Activated CD4-positive, alpha-beta T cell treated with anti-CD3 and anti-CD28 coated beads, Interleukin-2, amount 50 U/mL, for 16 hours (primary cell): ENCODE measurements at places on chromosomes 3 and 15.

DNA sequence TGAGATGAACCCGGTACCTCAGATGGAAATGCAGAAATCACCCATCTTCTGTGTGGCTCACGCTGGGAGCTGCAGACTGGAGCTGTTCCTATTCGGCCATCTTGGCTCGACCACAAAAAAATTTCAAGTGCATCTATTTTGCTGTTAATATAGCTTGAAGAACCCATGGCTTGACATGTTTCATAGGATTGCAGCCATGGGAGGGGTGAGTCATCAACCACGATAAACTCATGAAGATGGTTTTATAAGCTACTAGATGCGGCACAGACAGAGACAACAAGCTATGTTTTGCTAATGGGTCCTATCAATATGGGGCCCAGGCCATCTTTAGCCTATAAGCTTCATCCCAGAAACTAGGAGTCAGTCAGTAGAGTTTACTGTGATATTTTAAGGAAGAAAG lies 100.4 kb upstream of the PHLDB2 start:
- no peak for DNase-seq

GRCh38 chr3:11850003-11850402 lies 3.3 kb upstream of the TAMM41 start:
- DNase-seq: no peak

- no peak for DNase-seq
Observed at GRCh38 chr3:184620475-184621119, 59.0 kb downstream of the EPHB3 start.

- DNase-seq: no peak
Observed at GRCh38 chr3:115089481-115089880, 57.6 kb downstream of the ZBTB20 start.

DNA sequence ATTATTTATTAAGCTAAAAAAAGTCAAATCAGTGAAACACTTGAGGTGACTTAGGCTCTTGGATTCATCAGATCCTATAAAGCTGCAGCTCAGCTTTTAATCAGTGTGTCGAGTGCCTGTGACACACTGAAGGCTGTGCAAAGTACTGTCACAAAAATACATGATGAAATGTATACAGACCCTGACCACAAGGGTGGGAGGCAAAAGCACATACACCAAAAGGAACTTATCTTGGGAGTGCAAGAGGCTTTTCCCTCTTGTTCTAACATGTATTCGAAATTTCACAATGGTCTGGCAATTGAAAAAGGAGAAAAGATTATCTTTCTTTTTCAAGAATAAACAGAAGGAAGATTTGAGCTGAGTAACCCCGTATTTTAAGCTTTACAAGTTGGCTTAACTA lies 35.9 kb downstream of the VGLL4 start:
- DNase-seq: no peak

DNA sequence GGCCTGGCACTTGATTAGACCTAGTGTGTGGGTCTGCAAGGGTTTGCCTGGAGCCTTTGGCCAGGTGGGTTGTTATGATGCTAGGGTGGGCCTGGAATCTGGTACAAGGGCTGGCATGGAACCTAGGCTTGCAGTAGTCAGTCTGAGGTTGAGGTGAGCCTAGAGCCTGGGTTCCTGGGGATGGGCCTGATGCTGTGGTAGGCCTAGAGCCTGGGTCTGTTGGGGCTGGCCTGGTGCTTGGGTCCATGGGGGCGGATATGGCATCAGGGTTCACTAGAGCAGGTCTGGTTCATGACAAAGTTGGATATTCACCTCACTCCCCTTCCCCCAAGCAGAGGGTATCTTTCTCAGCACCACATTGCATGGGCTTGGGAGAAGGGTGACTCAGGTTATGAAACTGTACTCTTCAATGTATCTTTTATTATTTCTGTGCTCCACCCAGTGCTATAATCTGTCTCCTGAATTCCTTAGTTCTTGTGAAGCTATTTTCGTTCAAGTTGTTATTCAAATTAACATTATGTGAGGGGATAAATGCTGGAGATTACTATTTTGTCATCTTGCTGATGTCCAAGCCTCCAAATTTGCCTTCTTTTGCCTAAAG lies 274.4 kb downstream of the NFKBIZ start:
- no peak for DNase-seq

DNA sequence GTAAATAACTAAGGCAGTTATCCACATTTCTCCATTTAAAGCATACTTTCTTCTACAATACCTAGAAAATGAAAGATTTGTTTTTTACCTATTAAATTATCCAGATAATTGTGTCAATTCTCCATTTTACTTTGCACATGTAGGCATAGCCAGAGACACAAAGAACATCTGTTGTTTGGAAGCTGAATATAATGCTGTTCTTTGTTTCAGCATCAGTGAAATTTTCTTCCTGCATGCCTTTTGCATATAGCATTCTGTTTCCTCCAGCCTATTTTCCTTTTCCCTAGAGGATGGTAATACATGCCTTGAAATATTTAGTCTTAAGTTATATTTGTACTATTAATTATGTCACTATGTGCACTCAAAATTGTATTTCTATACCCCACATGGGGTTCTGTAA lies 233.7 kb downstream of the CNTN6 start:
- no peak for DNase-seq

- no peak for DNase-seq
Observed at GRCh38 chr3:55687526-55687925, 200.4 kb upstream of the WNT5A start.

- DNase-seq: no peak
Observed at GRCh38 chr3:193857996-193858395, 265.0 kb downstream of the OPA1 start.

DNA sequence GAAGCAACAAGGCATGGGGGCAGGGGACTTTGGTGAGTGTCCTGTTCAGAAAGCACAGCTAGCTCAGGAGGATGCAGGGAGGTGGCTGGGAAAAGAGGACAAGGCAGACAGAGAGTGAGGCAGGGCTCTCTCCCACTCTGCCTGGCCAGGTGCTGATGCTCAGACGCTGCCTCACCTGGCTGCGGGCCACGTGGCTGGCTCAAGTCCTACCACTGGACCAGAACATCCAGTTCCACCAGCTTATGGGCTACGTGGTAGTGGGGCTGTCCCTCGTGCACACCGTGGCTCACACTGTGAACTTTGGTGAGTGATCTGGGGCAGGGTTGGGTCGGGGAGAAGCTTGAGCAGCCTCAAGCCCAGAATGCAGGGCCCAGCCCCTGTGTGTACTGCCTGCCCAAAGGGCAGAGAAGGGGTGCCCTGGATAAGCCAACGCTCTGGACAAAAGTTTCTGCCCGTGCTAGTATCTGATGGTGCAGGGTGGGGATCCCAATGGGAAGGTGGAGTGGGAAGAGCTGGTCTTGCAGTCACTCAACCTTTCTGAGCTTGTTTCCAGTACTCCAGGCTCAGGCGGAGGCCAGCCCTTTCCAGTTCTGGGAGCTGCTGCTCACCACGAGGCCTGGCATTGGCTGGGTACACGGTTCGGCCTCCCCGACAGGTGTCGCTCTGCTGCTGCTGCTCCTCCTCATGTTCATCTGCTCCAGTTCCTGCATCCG lies 20.9 kb downstream of the NOX5 start:
- no peak for DNase-seq
